Dermis microvascular lymphatic vessel endothelial cell (primary cell): ENCODE measurements at places on chromosomes 12 and 14.

GRCh38 chr14:105857826-105858675, 331.7 kb downstream of the TMEM121 start:
- DNase-seq: no peak

GRCh38 chr14:72563676-72564075, 330.2 kb downstream of the DPF3 start:
- no peak for DNase-seq

GRCh38 chr14:50230701-50231474, 490 bp downstream of the SOS2 start:
- DNase-seq: peak; percentile 73

- DNase-seq: no peak
These were observed 910.0 kb downstream of the TMEM121 start for GRCh38 chr14:106436310-106436905.

DNA sequence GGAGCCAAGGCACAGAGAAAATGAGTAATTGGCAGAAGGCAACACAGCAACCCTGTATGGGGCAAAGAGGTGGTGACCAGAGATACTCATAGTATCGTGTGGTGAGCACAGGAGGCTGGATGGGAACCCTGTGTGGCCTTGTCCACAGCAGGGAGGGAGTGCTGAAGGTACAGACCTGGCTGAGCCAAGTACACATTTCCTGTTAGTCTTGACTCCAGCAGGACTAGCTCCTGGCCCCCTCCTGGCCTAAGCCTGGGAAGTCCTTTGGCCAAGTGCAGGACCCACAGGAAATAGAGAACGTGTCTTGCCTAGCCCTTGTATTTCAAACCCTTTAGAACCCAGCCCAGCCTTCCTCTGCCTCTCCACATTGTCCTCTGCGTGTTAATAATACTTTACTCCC, 289.8 kb upstream of the PWP1 start:
- DNase-seq: no peak

- DNase-seq: no peak
These were observed 15.6 kb downstream of the RCOR1 start for GRCh38 chr14:102608064-102608446.

DNA sequence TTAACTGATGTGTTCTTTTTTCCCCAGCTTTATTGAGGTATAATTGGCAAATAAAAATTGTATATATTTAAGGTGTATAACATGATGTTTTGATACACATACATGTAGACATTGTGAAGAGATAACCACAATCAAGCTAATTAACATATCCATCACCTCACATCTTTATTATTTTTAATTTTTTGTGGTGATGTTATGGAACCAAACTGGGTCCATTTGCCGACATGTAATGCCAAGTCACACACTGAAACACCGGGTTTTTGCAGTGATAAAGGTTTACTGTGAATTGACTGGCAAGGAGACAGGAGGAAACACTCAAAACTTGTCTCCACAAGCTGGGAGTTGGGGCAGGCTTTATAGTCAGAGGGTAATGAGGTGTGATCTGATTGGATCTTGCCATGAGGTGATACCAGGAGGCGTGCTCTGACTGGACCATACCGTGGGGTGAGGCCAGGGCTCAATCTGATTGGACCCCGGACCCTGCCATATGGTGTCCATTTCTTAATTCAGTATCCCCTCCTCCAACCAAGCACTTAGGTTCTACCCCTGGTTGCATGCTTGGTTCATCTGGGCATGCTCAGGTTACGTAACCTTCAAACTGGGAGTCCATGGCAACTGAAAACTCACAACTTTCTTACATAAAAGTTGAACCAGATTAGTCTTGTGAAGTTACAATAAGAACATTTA, 11.8 kb upstream of the WSCD2 start:
- DNase-seq: no peak

- DNase-seq: no peak
These were observed 41.9 kb downstream of the CCNK start for GRCh38 chr14:99522934-99523703.

DNA sequence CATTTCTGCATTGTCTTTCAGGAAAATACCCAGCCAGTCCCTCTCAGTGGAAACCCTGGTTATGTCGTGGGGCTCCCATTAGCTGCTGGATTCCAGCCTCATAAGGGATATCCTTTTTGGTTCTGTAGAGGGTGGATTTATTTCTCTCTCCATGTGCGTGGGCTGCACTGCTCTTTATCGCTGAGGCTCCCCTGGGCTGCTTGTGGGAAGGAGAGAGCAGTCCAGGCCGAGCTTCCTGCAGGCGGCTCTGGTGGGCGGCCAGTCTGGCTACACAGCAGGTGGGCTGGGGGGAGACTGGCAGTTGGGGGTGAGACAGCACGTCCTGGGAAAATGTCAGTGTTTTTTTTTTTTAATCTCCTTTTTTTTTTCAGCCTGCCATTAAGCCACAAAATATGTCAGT, 27.6 kb downstream of the TCTN1 start:
- DNase-seq: no peak

DNA sequence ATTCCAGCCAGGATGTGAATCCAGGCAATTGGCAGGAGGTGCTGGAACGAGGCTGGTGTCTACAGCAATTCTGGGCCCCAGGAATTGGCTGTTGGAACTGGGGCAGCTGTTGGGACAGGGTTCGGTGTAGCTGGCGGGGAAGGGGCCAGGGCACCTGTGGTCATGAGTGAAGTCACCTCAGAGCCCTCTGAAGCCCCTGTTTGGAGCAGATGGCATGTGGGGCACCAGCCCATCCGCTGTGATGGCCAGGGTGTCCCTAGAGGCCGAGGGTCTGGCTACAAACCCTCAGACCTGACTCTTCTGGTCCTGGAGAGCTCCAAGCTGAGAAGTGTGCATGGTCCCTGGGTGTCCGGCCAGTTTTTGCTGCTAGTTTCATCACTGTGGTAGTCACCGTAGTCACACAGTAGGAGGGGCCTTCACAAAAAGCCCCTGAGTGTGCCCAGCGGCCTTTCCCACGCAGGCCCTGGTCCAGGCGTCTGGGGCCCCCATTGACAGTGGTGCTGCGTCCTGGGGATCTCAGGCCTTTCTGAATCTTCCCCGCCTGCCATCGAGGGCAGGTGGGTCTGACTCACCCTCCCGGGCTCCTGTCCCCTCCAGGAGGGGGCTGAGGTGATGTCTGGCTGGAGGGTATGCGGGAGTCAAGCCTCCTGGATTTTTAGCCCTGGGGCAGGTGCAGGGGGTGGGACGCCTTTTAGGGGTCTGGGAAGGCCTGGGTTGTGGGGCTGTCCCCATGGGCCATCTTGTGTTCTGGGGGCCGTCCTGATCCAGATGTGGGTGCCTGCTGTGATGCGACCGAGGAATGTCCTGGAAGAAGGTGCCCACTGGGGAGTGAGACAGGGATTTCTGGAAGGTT, 368.0 kb downstream of the TMEM121 start:
- no peak for DNase-seq

DNA sequence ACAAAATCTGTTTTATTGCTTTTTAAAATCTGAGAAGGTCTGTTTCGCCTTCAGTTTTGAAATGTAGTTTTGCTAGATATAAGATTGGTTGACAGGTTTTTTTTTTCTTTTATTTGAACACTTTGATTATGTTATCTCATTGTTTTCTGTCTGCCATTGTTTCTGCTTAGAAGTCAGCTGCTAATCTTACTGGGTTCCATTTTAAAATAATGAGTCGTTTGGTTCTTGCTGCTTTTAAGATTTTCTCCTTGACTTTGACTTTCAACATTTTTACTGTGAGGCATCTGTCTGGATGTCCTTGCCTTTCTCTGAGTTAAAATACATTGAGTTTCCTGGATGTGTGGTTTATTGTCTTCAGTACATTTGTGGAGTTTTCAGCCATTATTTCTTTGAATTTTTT, 56.7 kb downstream of the ADIPOR2 start:
- no peak for DNase-seq

DNA sequence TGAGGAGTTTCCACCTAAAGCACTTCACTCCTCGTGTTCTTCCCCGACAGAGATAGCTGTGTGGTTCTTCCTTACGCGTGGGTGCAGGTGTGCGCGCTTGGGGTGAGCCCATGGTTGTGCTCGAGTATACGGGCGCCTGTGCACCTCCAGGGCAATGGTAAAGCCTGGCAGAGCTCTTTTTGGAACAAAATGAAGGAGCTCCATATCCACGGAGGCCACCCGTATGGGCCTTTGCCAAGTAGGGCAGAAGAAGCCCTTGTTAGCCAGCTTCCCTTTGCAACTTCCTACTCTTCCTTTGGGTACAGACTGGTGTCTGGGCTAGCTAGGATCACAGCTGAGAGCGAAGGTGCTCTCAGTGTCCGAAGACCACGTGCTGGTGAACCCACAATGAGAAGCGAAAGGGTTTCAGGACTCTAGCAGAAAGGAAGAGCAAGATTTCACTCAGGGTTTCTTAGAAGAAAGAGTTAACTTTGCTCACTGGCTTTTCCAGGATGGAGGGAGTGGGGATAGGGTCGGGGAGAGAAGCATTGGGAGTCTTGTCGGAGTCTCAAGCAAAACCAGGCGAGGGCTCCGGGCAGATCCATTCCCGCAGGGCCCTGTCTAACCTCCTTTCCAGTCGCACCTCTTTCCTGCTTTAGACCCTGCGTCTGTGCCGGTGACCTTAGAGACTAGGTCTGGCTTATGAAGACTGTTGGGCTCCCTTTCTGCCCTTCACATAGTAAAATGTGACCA, 960 bp upstream of the LRFN5 start:
- no peak for DNase-seq

DNA sequence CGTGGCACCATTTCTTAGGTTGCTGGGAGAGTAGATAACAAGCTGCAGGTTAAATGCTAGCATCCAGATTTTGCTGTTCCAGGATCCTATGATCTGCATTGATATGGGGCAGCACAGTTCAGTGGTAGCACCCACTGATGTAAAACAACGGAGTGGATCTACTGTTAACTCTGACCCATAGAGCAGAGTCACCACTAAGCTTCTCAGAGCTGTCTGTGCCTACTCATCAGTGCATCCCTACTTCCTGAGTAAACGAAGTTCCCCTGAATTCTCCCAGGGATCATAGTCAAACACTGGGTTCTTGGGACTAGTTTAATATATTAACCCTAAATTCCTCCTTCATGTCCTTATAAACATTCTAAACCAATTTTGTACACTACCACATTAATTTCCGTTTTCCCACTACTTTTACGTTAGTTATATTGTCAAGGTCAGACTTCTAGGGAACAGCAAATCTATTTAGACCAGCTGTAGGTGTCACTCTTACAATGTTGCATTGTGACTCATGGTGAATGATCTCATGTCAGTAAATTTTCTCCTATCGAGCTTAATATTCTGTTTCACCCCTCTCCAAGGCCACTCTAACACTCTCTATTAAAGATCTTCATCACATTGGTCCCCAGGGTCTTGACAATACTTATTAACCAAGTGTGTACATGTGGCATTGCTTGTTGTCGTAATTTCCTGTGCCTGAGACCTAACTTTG, 10.3 kb downstream of the RERGL start:
- DNase-seq: no peak

GRCh38 chr14:50410921-50411320, 14.2 kb upstream of the CDKL1 start:
- DNase-seq: no peak

- no peak for DNase-seq
These were observed 26.6 kb downstream of the DDX51 start for GRCh38 chr12:132117558-132117875.

DNA sequence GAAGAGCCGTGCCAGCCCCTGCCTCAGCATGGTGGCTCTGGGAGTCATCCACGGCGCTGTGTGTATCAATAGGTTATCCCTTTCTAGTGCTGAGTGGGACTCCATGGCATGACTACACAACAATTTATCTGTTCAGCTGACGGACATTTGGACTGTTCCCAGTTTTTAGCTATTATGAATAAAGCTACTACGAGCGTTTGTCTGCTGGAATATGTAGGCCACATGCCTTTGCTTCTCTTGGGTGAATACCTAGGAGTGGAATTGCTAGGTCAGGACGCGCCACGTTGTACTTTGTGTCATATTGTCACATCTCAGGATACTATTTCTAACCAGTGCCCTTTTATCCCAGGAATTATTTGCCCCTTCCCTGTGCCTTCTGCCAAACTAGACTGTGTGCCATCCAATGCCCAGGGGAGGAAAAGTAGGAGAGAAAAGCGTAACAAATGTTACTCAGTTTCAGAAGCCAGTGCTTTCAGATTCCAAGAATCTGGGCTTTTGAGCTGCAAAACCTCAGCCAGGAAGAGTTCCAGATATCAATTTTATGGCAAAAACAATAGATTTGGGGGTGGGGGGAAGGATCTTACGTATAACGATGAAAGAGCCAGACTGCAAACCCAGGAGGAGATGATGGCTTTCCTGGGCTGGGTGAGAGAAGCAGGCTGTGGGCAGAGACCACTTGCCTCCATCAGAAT, 62.5 kb upstream of the NCOR2 start:
- no peak for DNase-seq

GRCh38 chr12:4034921-4035320, 161.7 kb upstream of the PARP11 start:
- DNase-seq: no peak

DNA sequence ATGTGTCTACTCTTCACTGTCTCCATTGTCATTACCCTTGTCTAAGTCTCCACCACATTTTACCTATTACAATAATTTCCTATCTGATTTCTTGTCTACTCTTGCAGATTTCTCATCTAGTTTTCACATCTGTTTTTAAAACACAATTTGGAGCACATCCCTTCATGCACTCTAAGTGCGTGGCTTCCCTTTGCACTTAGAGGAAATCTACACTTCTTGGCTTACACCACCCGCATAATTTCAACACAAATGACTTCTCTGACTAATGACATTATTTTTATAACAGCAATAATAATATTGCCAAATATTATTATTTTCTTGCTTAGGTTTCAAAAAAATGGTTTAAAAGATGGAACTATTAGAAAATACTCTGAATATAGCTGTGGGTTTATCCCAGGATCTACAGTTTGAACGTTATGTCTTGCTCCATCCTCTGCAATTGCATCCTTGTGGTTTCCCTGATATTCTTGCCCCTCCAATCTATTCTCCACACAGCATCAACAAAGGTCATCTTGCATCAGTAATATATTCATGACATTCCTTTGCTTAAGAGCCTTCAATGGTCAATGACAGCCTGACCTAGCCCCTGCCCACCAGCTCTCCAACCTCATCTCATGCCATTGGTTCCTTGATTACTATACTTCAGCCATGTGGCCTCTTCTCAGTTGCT, 153.7 kb downstream of the SLC25A21 start:
- DNase-seq: no peak

- no peak for DNase-seq
These were observed 112.0 kb downstream of the TMTC1 start for GRCh38 chr12:29671742-29672141.

DNA sequence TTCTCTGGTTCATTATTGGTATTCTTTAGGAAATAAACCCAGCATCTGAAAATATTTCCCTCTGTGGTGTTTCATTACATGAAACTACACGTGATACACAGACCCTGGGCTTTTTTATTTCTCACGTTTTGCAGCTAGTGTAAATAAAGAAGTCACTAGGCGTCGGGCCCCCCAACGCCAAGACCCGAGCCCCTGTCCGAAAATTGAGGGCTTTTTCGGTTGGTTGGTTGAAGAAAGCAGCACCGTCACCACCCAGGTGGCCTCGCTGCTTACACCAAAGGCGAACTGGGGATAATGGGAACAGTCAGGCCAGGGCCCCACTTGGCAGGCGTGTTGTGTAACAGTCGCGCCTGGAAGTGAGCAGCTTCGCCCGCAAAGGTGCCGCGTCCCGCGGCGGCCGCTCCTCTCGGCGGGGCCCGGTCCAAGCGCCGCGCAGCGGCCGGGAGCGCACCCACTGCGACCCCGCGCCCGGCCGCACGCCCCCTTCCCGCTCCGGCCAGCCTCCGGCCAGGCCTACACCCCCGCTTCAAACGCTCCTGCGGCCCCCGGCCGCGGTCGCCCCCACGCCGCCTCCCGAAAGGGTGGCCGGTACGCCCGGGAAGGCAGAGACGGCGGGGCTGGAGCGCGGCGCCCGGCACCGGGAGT, 1.2 kb downstream of the DUSP16 start:
- DNase-seq: peak; percentile 56

- DNase-seq: no peak
These were observed 86.4 kb upstream of the NOS1 start for GRCh38 chr12:117447665-117448366.
